ENCODE measurements at places on chromosomes 3 and 15.

DNA sequence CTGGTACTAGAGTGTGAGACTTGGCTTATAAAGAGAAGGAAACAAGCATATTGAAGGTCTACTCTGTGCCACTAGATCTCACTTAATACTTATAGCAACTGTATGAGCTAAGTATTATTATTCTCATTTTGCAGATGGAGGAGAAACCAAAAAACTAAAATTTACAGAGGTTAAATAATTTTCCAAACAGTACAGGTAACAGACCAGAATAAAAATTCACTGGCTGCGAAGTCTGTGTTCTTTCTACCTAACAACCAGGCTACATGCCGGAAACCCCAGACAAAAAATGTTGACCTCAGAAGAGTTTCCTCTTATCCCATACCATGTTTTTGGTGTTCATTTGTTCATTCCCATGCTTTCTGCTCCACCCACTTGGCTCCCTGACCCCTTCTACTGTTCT, 46.6 kb downstream of the CMSS1 start:
- DNase-seq, result no peak

DNA sequence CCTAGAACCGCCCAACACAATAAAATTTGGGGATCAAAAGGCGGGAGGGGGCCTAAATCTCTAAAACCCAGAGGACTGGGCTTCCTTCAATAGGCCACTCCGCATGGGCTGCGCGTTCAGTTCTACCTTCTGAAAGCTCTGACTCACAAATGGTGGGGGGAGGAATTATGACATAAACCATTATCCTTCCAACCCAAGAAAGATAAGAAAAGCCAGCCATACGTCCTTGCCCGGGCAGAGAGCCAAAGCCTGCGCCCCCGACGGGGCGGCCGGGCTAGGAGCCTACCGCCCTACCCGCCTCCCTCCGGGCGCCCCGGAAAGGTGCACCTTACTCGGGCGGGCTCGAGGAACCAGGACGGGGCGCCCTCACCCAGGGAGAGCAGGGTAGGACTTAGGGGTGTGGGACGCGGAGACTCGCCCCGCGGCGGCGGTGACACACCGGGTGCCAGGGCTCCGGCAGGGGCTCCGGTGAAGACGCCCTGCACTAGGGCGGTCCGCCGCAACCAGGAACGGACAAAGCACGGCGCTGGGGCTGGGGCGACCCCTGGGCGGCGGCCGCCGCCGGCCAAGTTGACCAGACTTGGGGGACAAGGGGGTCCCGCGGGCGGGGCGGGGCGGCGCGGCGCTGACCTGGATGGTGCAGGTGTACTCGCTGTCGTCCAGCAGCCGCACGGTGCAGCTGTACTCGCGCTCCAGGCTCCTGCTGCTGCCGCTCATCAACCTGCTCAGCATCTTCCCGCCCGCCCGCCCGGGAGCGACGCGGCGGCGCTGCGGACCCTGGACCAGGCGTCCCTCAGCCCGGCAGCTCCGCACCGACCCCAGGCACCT, 534 bp downstream of the FRMD5 start:
- peak; percentile 18 for DNase-seq

DNA sequence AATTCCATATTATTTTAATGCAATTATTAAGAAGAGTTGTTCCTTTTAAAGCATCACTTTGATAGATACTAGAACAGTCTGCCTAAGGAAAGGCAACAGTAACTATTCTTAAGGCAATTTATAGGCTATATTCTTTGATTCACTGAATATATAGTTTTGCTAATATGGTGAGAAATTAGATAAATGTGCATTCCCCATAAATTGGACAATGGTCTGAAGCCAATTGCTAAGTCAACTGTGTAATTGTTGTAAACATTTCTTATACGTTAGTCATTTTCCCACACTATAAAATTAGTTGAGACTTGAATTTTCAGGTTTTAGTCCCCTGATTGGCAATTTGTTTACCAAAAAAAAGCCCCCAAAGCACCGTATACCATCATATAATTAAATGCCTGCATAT, 263.0 kb upstream of the NECTIN3 start:
- DNase-seq, result no peak

GRCh38 chr3:190326930-190327329, 4.7 kb upstream of the CLDN1 start:
- DNase-seq, result no peak

DNA sequence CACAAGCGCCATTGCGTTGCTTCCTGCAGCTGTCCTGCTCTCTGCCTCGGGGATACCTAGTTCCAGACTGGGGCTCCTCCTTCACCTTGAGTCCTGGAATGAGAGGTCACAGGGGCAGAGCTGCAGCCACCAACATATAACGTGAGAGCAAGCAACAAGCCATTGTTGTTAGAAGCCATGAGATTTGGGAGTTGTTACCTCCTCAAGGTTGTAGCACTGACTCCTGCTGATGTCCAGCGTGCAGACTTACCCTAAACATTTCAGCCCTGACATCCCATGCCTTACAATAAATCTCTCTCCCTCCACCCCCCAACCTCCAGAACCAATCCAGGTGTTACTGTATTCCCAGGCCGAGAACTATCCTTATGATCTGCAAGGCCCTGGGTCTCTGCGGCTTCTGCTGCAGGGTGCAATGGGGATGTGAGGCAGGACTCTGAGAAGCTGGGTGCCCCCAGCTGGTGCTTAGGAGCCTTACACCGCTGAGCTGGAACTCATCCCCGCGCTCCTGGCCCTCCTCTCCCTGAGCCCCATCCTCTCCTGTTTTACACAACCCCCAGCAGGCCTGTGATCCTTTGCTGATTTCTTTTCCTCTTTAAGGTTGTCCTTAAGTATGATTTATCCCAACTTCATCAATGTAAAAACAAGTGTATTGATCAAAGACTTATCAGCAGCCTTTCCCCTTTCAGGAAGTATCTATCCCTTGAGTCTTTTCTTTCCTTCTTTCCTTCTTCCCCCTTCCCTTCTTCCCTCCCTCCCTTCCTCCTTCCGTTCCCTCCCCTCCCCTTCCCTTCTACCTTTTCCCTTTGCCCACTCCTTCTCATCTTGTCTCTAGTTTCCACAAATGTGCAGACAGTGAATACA, 84.2 kb upstream of the ABHD2 start:
- DNase-seq, result peak; percentile 48

GRCh38 chr3:28940530-28940929, 340.3 kb upstream of the RBMS3 start:
- DNase-seq, result no peak

GRCh38 chr3:169383770-169384169, 279.7 kb downstream of the MECOM start:
- no peak for DNase-seq

DNA sequence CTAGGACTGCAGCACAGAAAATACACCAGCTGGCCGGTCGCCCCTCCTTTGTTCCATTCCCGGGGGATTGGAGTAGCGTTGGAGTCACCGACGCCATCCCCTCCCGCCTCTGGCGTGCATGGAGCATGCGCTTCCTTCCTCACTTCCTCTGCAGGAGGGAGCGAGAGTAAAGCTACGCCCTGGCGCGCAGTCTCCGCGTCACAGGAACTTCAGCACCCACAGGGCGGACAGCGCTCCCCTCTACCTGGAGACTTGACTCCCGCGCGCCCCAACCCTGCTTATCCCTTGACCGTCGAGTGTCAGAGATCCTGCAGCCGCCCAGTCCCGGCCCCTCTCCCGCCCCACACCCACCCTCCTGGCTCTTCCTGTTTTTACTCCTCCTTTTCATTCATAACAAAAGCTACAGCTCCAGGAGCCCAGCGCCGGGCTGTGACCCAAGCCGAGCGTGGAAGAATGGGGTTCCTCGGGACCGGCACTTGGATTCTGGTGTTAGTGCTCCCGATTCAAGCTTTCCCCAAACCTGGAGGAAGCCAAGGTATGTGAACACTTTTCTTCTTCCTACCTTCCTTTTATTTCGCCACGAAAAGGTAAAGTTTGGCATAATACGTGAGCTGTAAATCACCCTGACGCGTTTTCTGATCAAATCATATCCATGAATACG, at the start of gene SCG3:
TSS of gene SCG3 (plus strand) at position 201 of the 661 bp plus-strand sequence. CDS start at position 454, 253 bp downstream.
- peak; percentile 75 for DNase-seq

- no peak for DNase-seq
Observed at GRCh38 chr3:141415953-141416352, 47.6 kb downstream of the ZBTB38 start.

DNA sequence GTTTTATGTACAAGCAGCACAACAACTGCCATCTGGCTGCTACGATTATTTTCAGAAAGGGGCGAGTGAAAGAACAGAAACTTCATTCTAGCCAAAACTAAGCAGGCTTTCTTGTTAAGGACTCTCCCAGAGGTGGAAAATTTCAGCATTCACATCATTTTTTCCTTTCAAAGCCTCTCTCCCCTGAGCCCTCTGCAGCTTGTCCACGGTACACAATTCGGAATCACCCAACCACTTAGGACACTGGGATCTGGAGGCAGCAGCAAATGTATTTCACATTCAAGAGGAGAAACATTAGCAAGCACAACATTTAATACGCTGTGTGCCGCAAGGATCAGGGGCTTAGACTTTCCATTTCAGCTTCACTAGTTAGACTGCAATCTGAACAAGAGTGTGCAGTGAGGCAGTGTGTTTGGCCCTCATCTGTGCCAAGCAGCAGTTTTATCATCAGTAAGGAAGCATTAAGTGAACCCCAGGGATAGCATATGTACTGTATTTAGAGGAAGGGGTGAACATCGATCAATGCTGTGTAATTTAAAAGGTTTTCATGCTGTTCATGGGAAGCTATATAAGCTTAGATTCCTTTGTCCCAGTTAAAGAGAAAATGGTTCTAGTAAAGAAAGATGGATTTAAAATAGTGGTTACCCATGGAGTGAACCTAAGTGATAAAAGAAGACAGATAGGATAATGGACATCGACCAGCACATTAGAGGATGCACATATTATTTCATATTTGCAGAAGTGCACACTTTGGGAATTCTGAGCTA, 504.9 kb downstream of the TBL1XR1 start:
- DNase-seq, result no peak

DNA sequence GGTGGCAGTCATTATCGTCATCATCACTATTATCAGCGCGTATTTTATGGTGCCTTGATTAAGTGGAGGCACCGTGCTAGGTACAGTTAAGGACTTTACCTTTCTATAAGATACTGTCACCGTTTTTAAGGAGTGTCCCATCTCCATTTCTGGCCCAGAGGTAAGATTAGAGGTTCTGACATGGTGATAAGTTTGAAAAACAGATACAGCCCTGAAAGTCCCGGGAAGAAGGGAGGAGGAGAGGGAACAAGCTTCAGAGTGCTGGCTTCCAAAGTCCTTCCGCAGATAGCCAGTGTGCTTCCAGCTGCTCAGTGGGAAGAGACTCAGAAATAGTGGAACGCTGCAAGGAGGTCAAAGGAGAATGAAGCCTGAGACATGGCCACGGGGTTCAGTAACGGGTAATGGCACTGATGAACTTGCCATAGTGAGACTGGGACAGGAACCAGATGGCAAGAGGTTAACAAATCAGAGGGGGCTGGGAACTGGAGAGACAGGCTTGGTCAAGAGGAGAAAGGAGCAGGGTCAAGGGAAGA, 9.1 kb upstream of the TM4SF4 start:
- DNase-seq, result no peak

DNA sequence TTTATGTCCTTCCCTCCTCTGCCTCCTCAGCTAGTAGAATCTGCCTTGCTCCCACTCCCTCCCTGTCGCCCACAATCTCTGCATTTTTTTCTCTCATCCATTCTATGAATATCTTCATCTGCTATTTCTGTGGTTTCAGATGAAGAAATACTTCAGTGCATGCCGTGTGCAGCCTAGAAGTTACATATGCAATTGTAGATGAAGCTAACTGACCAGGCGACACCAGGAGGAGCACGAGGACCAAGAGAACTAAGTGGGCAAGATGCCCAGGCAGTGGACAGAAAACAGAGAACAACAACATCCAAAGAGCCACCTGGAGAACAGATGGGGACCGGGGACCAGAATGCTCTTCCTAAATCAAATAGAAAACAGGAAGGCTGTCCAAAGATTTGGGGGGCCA, 121.4 kb upstream of the ATP11B start:
- no peak for DNase-seq

DNA sequence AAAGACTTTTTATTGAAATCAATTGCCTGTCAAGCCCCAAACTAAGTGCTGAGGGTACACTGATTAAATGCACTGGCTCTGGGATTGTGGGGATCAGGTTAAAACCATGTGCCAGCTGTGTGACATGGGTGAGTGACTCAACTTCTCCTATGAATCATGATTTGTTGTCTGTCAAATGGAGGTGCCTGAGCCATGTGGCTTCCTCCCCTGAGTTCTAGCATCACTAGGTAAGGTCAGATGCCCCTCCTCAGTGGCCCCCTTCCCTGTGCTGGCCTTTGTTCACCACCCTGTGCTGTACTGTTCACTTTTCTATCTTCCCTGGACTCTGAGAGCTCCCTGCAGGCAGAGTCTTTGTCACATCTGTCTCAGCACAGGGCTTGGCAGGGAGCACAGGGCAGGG, 43.6 kb upstream of the ATP2B2 start:
- DNase-seq, result no peak

DNA sequence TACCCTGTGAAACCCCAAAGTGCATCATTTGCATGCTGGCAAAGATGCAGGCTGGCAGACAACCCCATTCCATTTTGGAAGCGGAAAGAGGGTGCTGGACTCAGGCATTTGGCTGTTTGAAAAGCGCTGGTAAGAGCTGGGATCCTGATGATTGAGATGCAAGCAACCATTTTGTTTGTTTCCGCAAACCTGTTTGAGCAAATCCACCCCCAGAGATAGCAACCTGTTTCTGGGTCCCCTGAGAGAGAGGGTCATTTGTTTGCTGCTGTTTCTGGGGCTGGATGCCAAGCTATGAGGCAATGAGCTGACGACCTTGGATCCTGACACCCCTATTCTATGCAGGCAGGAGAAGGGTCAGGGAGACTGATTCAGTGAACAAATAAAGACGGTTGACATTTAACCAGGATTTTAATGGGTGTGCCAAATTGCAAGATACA, 9.8 kb downstream of the SLC6A1 start:
- DNase-seq, result no peak

GRCh38 chr3:61864886-61865285, 303.5 kb downstream of the PTPRG start:
- DNase-seq, result no peak

- no peak for DNase-seq
Observed at GRCh38 chr15:39059917-39060316, 495.3 kb upstream of the RASGRP1 start.

- no peak for DNase-seq
Observed at GRCh38 chr3:159721324-159721723, 267.3 kb upstream of the IL12A start.

GRCh38 chr3:50642382-50642781, 25.4 kb downstream of the MAPKAPK3 start:
- no peak for DNase-seq

- DNase-seq, result no peak
Observed at GRCh38 chr3:14962762-14963161, 15.4 kb downstream of the NR2C2 start.

- DNase-seq, result no peak
Observed at GRCh38 chr3:194976874-194977273, 291.2 kb downstream of the FAM43A start.

- DNase-seq, result no peak
Observed at GRCh38 chr3:132788301-132788671, 66.1 kb upstream of the NPHP3 start.

GRCh38 chr15:70033529-70034140, 64.1 kb downstream of the TLE3 start:
- DNase-seq, result no peak

DNA sequence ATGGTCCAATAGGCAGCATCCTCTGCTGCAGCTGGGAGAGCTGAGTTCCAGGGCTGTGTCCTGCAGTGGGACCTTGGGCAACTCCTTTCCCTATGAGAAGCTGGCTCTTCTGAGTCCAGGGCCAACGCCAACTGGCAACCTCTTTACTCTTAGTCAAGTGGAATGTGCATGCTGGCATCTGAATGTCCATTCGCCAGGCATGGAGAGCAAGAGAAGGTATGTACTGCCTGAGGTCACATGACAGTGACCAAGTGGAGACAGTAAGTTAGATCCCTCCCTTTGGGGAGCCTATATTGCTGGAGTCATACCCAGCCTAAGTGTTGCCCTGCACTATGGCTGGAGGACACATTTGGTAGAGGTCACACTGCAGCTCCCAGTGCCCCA, 12.1 kb downstream of the HEMK1 start:
- no peak for DNase-seq
